ENCODE measurements at places on chromosomes 12 and 14. TPM values are rescaled to one million over a fixed set of nuclear protein-coding genes. Genes with fewer than 3 reads are reported as not detected.

GRCh38 chr12:124537525-124538193 lies 29.8 kb downstream of the NCOR2 start:
- H3K36me3 ChIP-seq = no peaks in the 10 kb centered on the region
- H3K4me3 ChIP-seq = no peak overlapping the region
- H3K27me3 ChIP-seq = no peaks in the 10 kb centered on the region
- no peak for DNase-seq
- peak overlapping the region; percentile 69 for H3K27ac ChIP-seq
- peaks cover 32% of the 10 kb centered on the region for H3K4me1 ChIP-seq

DNA sequence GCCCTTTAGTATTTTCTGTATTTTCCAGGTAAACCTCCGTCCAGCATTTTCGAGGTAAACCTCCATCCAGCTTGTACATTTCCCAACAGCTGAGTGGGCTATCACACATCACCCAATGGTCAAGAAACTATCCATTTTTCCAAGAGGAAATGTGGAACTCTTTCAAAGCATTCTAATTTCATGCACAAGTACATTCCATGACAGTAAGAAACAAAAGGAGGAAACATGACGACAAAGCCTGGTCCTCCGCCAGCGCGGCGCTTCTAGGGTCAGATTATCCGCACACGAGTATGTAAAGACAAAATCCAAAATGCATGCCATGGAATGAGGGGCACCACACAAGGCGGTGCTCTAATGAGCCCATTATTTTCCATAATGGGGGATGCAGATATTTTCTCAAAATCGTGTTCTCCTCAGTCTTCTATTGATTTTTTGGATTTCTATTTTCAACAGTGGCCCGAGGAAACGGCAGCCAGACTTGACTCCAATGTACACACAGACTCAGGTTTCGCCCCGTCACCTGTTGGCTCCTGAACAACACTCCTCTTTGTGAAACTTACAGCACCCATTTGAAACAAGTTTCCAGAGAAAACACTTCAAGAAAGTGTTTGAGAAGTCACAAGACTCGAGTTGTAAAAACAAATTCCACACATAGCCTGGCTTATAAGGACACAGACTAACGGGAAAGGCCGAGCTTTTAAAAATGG lies 107.4 kb downstream of the PRICKLE1 start:
- H3K36me3 ChIP-seq = no peaks in the 10 kb centered on the region
- H3K4me1 ChIP-seq = peaks cover 14% of the 10 kb centered on the region
- peak; percentile 78 for DNase-seq
- H3K27me3 ChIP-seq = no peaks in the 10 kb centered on the region

GRCh38 chr12:88805692-88806091 lies 225.4 kb upstream of the KITLG start:
- DNase-seq = no peak
- H3K27me3 ChIP-seq = no peaks in the 10 kb centered on the region
- no peak overlapping the region for H3K4me3 ChIP-seq
- H3K4me1 ChIP-seq = no peaks in the 10 kb centered on the region
- no peak overlapping the region for H3K27ac ChIP-seq

- H3K4me1 ChIP-seq = no peaks in the 10 kb centered on the region
- no peaks in the 10 kb centered on the region for H3K36me3 ChIP-seq
These were observed 224.4 kb downstream of the FBXL14 start for GRCh38 chr12:1369938-1370500.

CCDC38 gene
- total RNA-seq = not detected

TAS2R9 gene
- total RNA-seq = not detected

DNA sequence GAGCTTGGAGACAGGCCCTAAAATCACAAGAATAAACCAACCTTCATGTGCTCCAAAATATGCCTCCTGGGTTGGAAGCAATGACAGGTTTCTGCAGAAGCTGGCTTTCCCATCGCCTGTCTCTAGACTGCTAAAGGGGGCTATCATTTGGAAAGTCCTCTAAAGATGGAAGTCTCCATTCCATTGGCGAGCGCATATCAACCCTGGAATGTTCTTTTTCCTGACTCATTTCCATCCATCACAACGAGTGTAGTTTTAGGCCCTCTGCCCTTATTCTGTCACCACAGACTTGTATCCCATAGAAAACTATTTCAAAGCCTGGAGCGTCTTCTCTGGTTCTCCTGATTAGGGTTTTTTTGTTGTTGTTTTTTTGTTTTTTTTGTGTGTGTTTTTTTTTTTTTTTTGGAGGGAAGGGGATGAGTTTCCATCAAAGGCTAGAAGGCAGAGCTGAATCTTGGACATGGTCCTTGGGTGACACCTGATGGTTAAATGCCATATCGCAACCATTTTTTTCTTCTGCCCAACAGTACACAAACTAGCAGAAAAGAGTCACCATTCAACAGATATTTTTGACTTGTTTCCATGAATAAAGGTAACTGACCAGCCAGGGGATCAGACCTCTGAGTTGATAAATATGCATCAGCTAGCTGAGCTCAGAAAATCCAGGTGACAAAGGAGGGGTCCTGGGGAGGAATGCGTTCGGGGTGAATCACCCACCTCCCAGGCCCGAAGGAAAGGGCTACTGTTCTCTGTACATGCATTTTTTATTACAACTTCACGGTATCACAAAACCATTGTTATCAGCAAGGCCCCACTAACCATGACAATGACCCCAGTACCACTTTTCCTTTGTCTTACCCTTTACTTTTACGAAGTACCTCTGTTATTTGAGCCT lies 40.5 kb downstream of the KCNA5 start:
- no peaks in the 10 kb centered on the region for H3K27me3 ChIP-seq
- H3K4me1 ChIP-seq = no peaks in the 10 kb centered on the region
- H3K4me3 ChIP-seq = no peak overlapping the region
- H3K27ac ChIP-seq = no peak overlapping the region

- no peaks in the 10 kb centered on the region for H3K27me3 ChIP-seq
- DNase-seq = no peak
- H3K4me3 ChIP-seq = no peak overlapping the region
- H3K36me3 ChIP-seq = no peaks in the 10 kb centered on the region
- H3K27ac ChIP-seq = no peak overlapping the region
These were observed 135.8 kb downstream of the SLC8A3 start for GRCh38 chr14:70052990-70053389.

DNA sequence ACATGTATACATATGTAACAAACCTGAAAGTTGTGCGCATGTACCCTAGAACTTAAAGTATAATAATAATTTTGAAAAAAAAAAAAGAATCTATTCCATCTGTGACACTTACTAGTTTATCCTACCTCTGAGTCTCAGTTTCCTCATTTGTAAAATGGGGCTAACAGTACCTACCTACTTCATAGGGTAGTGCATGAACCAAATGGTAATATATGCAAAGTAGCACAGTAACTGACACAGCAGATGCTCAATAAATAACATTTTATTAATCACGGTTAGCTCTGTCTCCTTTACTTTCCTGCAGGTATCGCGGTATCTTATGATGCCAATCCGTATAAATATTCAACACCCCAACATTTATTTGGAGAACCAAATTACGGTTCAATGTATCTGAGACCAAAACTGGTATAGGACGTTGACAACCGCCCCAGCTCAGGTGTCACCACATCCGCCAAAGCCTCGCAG lies 703 bp downstream of the TMED10 start:
- H3K27ac ChIP-seq = peak overlapping the region; percentile 98
- no peaks in the 10 kb centered on the region for H3K27me3 ChIP-seq
- no peaks in the 10 kb centered on the region for H3K36me3 ChIP-seq
- DNase-seq = no peak
- H3K4me3 ChIP-seq = peak overlapping the region; percentile 75

GRCh38 chr12:88501972-88502938 lies 78.0 kb downstream of the KITLG start:
- H3K27ac ChIP-seq = no peak overlapping the region
- H3K4me1 ChIP-seq = no peaks in the 10 kb centered on the region
- H3K36me3 ChIP-seq = peaks cover 4% of the 10 kb centered on the region
- DNase-seq = no peak

- no peak overlapping the region for H3K4me3 ChIP-seq
- no peak overlapping the region for H3K27ac ChIP-seq
- no peaks in the 10 kb centered on the region for H3K36me3 ChIP-seq
- H3K27me3 ChIP-seq = no peaks in the 10 kb centered on the region
These were observed 31.0 kb downstream of the FOXN4 start for GRCh38 chr12:109277899-109278762.

MYH6 gene
- total RNA-seq = 1.6 TPM

- DNase-seq = no peak
- no peaks in the 10 kb centered on the region for H3K36me3 ChIP-seq
- no peak overlapping the region for H3K4me3 ChIP-seq
These were observed 16.7 kb downstream of the NOS1 start for GRCh38 chr12:117344716-117345115.

SLIRP gene
- 69.2 TPM for total RNA-seq

DNA sequence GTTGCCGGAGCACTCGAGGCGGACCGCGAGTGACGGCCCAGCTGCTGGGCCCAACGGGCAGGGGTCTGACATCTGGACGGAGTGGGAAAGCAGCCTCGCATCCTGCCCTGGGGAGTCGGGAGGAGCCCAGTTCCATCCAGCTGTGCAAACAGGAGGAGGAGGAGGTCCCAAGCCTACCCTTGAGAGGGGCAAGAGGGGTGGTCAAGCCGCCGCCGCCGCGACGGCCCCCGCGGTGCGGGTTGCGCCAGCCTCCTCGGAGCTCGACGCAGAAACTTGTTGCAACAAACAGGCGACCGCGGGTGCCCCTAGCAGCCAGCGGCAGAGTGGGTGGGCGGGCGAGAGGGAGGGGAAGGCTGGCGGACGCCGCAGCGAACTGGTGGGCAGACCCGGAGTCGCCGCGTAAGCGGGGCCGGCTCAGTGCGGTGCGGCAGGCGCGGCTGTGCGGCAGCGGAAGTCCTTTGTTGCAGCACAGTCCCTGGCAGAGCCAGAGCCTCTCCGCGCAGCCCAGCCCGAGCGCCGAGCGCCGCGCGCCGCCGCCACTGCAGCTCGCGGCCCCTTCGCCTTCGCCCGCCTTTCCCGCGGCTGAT lies at the start of gene ZBTB1:
Gene ZBTB1, plus strand, starts transcription at position 461 of the 587 bp plus-strand sequence. CDS start 16,735 bp downstream, outside the sequence.
- no peaks in the 10 kb centered on the region for H3K27me3 ChIP-seq
- peak; percentile 83 for DNase-seq

PAX9 gene
- not detected for total RNA-seq

- no peak for DNase-seq
- no peak overlapping the region for H3K4me3 ChIP-seq
- H3K27ac ChIP-seq = peak overlapping the region; percentile 61
- no peaks in the 10 kb centered on the region for H3K27me3 ChIP-seq
These were observed 80.8 kb upstream of the ACTN1 start for GRCh38 chr14:69059658-69060623.

GRCh38 chr12:26512213-26512612 lies 316.8 kb downstream of the SSPN start:
- no peaks in the 10 kb centered on the region for H3K27me3 ChIP-seq
- no peak overlapping the region for H3K4me3 ChIP-seq
- H3K27ac ChIP-seq = no peak overlapping the region
- no peaks in the 10 kb centered on the region for H3K36me3 ChIP-seq
- peaks cover 17% of the 10 kb centered on the region for H3K4me1 ChIP-seq
- no peak for DNase-seq

ADSS1 gene
- total RNA-seq = 4.7 TPM

DNA sequence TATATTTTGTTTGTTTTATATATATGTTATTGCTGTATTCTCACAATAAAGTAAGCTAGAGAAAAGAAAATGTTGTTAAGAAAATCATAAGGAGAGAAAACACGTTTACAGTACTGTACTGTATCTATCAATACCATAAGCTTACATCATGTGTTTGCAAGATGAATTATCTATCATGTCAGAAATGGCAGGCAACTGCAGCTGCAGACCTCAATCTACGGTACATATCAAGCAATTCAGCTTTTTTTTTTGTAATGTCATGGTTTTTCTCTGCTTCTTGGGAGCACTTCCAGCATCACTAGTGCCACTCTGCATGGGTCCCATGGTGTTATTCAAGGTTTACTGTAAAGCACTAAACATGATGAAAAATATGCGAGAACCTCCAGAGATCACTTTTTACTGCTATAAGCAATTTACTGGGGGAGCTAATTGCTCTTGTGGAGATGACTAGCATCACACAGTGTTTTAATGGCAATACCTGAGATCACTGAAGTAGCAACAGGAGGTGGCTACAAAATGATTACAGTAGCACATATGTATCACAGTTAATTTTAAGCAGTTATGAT lies 9.0 kb upstream of the KRT2 start:
- H3K4me1 ChIP-seq = no peaks in the 10 kb centered on the region
- H3K27me3 ChIP-seq = no peaks in the 10 kb centered on the region
- H3K27ac ChIP-seq = no peak overlapping the region
- H3K4me3 ChIP-seq = no peak overlapping the region

DNA sequence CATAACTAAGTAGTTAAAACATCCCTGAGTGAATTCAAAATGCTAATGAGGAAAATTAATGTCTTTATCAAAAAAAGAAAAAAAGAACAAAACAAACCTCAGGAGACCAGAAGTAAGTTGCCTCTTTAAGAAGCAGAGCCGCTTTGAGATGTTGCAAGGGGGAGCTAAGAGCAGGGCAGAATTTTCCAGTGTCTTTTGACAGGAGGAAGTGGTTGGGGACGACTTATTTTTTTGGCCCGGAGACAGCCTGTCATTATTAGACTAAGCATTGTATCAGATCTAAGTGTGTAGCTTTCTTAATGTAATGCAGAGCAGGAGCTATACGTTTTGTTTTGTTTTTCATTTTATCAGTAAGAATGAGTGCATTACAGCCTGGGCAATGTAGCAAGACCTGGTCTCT lies 206.6 kb downstream of the CACNA1C start:
- no peak overlapping the region for H3K27ac ChIP-seq
- no peaks in the 10 kb centered on the region for H3K27me3 ChIP-seq
- DNase-seq = no peak
- no peak overlapping the region for H3K4me3 ChIP-seq

DNA sequence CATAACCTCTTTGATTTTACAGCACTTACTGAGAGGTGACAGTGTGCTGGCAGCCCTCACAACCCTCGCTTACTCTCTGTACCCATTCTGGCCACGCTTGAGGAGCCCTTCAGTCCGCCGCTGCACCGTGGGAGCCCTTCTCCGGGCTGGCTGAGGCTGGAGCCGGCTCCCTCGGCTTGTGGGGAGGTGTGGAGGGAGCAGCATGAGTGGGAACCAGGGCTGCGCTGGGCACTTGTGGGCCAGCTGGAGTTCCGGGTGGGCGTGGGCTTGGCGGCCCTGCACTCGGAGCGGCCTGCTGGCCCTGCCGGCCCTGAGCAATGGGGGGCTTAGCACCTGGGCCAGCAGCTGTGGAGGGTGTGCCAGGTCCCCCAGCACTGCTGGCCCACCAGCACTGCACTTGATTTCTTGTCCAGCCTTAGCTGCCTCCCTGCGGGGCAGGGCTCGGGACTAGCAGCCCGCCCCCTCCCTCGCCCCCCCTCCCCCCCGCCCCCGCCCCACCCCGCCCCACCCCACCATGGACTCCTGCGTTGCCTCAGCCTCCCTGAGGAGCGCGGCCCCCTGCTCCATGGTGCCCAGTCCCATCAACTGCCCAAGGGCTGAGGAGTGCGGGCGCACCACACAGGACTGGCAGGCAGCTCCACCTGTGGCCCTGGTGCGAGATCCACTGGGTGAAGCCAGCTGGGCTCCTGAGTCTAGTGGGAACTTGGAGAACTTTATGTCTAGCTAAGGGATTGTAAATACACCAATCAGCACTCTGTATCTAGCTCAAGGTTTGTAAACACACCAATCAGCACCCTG lies 9.9 kb downstream of the MDGA2 start:
- H3K4me1 ChIP-seq = no peaks in the 10 kb centered on the region
- no peaks in the 10 kb centered on the region for H3K27me3 ChIP-seq
- no peak for DNase-seq
- H3K36me3 ChIP-seq = no peaks in the 10 kb centered on the region
- no peak overlapping the region for H3K4me3 ChIP-seq

GRCh38 chr12:23049180-23049579 lies 424.2 kb downstream of the ETNK1 start:
- H3K36me3 ChIP-seq = no peaks in the 10 kb centered on the region
- no peak for DNase-seq
- H3K4me3 ChIP-seq = no peak overlapping the region
- H3K4me1 ChIP-seq = no peaks in the 10 kb centered on the region

SPX gene
- 18.5 TPM for total RNA-seq
